ENCODE measurements at places on chromosomes 16 and 17.
A peak's percentile ranks its signal among the peaks of the same experiment; 100 is the strongest.

- DNase-seq = no peak
These were observed 23.4 kb downstream of the NGFR start for GRCh38 chr17:49518346-49519078.

DNA sequence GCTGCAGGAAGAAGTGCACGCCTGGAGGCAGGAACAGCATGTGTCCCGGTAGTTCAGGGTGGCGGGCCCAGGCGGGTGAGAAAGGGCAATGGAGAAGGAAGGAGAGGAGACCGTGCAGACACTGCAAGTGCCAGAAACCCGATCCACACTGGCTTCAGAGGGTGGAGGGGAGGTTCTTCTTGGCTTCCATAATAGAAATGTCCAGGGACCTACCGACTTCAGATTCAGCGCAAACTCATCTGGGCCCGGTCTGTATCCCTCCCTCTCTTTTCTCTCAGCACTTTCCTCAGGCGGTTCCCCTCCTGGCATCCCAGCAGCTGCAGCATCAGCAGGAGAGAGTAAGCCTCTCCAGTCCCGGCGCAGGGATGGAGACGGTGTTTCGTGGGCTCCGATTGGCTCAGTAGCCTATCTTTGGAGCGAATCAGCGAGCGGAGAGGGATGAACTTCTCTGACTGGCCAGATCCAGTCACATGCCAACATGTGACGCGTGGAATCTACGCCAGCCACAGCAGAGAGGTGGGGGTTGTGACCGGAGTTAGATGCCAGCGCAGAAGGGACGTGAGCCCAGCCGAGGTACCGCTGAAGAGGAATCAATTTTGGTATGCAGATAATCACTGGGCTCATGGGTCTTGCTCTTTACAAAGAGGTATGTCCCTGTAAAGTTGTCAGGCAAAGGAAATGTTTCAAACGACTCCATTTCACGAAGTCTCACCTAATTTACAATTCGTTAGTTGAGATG, 1.9 kb upstream of the PRPSAP2 start:
- DNase-seq = peak; percentile 93

DNA sequence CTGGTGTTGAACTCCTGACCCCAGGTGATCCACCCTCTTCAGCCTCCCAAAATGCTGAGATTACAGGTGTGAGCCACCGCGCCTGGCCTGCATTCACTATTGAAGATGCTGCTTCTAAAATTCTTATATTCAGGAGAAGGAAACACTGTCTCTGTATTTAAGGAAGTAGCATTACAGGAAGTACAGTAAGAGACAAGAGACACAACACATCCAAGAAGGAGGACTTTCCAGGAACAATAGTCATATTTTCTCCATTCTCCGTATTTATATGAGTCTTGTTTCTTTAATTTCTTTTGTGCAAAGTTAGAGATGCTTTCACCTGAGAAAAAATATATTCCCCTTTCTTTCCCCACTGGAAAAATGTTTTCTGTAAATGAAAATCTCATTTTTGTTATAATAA, 18.3 kb upstream of the ABCA3 start:
- no peak for DNase-seq

DNA sequence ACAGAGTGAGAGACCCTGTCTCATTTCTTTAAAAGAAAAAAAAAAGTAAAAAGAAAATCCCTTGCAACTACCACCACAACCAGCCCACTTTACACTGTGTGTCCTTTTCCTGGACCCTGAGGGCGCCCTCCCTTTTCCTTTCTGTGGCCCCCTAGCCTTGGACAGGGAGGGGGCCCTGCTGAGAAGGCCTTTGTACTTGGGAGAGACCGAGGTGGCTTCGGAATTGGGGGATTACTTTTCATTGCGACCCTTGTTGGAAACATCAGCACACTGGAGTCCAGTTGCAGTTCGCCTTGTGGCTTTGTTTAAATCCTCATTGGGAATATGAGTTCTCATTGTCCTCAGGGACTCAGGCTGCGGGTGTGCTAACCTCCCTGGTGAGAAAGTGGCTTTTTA, 9.4 kb upstream of the DNASE1 start:
- DNase-seq = no peak

- no peak for DNase-seq
These were observed 49.0 kb downstream of the RHOT1 start for GRCh38 chr17:32191306-32191705.

- DNase-seq = no peak
These were observed at the start of gene CD300LD for GRCh38 chr17:74592087-74592990. CD300LD (minus strand) TSS chr17:74592283; CDS start chr17:74592202, 81 bp downstream.

- no peak for DNase-seq
These were observed 231.5 kb downstream of the MRTFB start for GRCh38 chr16:14302399-14303181.

DNA sequence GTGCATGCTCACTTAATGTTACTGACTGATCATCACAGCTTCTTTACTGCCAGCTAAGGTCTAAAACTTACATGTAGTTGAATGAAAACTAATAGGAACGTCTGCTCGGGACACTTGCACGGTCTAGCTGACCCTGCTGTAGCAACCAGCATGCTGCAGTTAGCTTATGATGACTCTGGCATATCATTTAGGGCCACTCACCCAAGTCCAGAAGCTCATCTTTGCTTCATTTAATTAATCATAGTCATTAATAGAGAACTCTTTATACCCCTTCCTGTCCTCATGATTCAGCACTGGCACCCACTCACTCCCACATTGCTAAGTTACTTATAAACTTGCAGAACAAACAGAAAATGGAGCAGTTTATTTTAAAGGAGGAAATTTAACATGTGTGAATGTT, 136.3 kb downstream of the NLK start:
- DNase-seq = no peak

- no peak for DNase-seq
These were observed 6.8 kb downstream of the SPPL2C start for GRCh38 chr17:45851464-45851863.

DNA sequence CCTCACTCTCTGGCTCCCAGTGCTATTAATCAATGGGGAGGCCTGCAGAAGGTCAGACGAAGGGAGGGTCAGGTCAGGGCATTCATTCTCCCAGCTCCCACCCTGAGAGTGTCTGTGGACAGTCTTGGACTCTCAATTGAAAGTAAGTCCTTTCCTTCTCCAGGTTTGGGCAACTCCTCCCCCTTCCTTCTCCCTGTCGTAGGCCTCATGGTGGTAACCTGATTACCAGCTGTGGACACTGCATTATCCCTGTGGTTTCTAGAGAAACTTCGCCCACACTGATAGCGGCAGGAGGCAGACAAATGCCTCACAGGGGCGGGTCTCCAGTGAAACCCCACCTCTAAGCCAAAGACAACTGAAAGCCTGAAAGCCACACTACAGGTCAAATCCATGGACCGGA, 57.7 kb upstream of the SLC25A19 start:
- peak; percentile 49 for DNase-seq

DNA sequence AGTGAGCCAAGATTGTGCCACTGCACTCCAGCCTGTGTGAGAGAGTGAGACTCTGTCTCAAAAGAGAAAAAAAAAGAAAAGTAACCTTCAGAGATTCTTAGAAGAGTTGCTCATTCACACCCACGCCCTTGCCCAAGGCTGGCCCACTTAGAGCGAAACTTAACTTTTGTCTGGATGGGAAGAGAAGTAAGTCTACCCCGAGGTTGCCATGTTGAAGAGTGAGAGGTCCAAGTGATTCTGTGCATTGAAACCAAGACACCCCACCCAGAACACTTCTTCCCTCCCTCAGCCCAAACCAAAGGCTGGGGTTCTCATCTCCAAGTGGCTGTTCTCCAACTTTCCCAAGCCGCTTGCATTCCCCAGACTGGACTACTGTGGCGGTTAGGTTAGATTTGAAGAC, 2.4 kb upstream of the CISD3 start:
- no peak for DNase-seq

- DNase-seq = peak; percentile 16
These were observed 9.4 kb upstream of the MEOX1 start for GRCh38 chr17:43671031-43671692.

DNA sequence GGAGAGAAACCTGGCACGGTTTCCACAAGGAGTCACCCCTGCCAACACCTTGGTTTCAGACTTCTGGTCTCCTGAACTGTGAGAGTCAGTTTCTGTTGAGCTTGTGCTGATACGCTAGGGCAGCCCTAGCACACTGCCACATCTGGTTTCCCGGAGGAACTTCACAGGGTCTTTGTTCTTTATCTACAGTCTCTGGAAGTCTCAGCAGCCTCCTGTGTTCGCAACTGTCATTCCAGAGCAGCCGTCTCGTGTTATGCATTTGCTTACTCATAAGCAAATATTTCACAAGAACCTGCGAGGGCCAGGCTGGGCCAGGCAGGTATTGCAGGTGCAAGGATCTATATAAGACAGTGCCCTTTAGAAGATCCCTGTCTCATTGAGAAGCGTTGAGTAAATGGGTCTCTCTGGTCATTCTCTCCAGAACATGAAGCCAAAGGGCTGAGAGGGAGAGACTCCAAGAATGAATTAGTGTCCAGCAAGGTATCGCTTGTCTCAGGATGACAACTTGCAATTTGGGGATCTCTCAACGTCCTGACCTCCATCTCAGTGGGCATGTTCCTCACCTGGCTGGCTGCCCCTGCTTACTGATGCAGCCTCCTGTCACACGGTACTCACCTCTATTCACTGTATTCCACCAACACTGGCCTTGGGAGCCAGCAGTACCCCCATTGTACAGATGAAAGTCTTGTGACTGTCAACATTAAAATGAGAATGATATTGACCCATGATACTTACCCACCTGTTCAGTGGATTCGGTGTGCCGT, 141.2 kb downstream of the WWOX start:
- DNase-seq = no peak

GRCh38 chr16:10266809-10267208, 84.6 kb upstream of the GRIN2A start:
- DNase-seq = no peak

GRCh38 chr17:45431531-45432404, 902 bp downstream of the ARHGAP27 start:
- DNase-seq = no peak

- peak; percentile 31 for DNase-seq
These were observed 50.8 kb upstream of the ZCCHC14 start for GRCh38 chr16:87543436-87544191.

- DNase-seq = no peak
These were observed 13.0 kb downstream of the ALOX12B start for GRCh38 chr17:8074554-8074953.

- no peak for DNase-seq
These were observed 46.1 kb upstream of the CBFA2T3 start for GRCh38 chr16:89023151-89023551.

GRCh38 chr17:2718150-2718938, 6.8 kb upstream of the CLUH start:
- no peak for DNase-seq

DNA sequence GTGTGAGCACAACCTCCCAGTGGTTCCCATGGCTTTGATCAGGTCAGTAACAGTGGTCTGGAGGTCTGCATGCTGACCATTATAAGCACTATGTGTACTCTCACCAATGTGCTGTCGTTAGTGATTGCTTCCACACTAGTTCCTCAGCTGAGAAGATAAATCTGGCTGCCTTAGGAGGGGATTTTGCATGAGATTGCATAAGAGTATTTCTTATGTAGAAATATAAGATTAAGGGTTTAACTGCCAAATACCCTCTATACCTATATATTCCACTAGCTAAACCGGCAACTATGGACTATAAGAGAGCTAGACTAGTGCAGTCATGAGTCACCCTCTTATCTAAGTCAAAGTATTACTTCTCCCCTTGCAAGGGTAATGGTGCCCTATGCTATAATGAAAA, 580.2 kb downstream of the CDH11 start:
- no peak for DNase-seq

GRCh38 chr17:80692931-80693467, 148.4 kb downstream of the RPTOR start:
- DNase-seq = no peak

DNA sequence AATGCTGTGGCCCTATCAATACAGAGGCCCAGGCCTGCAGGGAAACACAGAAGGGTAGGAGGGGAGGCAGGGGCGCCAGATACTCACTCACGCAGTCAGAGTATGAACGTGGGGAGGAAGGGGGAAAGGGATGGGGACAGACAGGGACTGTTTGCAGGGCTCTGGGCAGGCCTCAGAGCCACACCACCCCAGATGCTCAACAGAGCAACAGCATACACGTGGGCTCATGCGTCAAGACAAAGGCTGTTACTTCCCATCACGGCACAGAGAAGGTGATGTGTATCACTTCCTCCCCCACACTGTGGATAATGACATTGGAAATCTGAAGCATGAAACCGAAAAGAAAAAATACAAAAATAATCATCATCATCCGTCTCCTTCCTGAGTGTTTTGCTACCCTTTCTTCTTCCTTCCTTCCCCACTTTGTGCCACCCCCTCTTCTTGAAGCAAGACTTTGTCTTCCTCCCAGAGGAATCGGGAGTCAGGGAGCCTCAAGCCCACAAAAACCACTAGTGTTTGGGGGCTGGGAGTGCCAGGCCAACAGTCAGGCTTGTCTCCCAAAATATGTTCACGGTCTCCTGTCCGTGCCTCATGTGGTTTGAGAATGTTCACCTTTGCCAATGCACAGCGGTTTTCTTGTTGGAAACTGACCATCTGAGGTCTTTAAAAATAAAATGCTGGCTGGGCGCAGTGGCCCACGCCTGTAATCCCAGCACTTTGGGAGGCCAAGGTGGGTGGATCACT, 20.1 kb downstream of the SLC39A11 start:
- DNase-seq = no peak

DNA sequence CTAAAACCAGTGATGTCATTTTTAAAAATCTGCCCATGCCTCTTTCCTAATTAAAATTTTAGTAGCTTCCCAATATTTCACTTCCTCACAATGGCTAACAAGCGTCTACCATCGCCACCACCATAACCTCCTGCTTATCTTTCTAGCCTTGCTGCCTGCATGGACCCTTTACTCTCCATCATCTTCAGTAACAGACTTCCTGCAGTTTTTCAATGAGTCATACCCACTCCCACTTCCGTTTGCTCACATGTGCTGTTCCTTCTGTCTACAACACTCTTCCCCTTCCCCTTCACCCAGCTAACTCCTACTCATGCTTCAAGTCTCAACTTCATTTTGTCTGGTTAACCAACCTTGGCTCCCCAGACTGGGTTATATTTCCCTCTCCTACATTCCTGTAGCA, 12.8 kb upstream of the SKAP1 start:
- DNase-seq = no peak
